ENCODE measurements at places on chromosomes 3 and 15. TPM values are rescaled to one million over a fixed set of nuclear protein-coding genes. Genes with fewer than 3 reads are reported as not detected.

The RETNLB gene
- total RNA-seq: not detected

The AADACL2 gene
- 0.21 TPM for total RNA-seq

The SLC22A13 gene
- total RNA-seq: not detected

The CDC25A gene
- total RNA-seq: 7.1 TPM

The FGD5 gene
- total RNA-seq: 41.5 TPM

The FBXO40 gene
- total RNA-seq: not detected

The GOLGA6A gene
- total RNA-seq: 0.87 TPM
